Mucosa of descending colon (tissue), 3 donors: ENCODE measurements at places on chromosomes 7 and 10.

DNA sequence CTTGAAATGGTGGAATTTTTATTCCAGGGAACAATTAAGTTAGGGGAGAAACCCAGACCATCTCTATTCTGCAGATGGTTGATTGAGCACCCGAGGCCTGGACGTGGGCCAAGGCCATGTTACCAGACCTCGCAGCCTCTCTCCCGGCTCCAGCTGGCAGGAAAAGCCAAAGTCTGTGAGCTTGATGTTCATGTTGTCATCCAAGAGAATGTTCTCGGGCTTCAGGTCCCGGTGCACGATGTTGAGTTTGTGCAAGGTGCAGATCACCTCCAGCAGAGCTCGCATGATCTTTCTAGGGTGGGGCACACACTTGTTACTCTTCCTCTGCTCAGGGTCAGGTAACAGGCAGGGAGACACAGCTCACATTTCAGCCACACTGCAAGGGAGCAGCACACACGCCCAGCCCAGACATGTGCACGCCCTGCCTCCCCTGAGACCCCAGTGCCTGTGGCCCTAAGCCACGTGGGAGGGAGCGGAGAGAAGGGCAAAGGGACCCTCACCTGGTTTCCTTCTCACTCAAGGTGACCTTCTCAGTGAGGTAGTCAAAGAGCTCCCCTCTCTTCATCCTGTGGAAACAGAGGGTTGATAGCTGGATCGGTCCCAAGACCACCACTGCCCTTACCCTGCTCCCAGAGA is 9.5 kb downstream of the PHKG1 start:
- no peak for DNase-seq

DNA sequence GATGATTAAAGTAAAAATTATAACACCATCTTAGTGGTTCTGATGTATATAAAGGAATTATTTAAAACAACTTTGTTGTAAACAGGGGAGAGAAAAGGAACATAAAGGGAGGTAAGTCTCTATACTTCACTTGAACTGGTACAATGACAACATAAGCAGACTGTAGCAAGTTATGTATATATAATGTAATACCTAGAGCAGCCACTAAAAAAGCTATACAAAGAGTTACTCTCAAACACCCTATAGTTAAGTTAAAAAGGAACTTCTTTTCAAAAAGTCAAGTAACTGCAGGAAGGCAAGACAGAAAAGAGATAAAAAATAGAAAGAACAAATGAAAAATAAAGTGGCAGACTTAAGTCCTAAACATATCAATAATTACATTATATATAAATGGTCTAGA is 82.3 kb downstream of the ZNF503 start:
- DNase-seq = no peak

DNA sequence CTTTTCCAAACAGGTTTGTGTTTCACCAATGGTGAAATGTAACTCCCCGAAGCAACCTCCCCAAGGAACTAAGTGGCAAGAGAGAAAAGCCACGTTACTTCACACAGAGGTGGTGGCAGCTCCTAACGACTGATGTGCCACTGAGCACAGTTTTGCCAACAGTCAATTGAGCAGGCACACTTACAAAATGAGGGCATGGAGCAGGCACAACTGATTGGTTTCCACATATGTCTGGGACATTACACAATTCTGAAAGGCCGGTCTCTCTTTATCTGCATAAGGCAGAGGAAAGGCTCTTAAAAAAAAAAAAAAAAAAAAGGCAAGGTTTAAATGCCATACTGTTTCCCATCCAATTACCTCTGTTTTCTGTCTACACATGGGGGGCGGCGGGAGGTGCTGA is 86.7 kb downstream of the GFRA1 start:
- DNase-seq = no peak

DNA sequence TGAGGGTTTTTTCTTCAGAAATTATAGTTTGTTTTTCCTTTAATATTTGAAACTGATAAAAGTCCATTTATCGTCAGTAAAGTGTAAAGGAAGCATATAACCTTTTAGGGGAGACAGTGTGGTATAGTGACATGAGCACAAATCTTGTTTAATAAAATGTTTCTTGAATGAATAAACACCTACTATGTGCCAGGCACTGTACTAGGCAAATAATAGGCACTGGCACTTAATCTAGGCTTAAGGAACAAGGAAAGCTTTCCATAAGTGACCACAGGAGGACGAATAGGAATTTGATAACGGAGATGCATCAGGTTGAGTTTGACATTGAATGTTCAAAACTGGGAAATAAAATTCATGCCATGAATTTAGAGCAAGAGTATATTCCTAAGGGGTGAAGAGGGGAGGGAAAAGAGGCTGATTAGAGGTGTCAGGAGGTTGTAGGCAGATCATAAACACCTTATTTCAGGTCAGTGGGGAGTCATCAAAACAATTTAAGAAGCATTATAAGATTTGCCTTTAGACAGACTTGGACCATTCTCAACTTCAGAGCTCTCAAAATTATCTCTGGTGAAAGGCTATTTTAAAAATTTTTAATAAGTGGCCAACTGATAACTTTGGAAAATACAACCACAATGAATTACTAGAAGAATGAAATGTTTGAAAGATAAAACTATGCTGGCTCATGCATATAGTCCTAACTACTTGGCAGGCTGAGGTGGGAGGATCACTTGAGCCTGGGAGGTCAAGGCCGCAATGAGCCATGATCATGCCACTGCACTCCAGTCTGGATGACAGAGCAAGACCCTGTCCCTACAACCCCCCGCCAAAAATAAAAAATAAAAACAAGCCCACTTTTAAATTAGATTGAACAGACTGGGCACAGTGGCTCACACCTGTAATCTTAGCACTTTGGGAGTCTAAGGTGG is 22.4 kb downstream of the RALA start:
- no peak for DNase-seq

GRCh38 chr10:132981173-132981555 is 38.8 kb upstream of the CFAP46 start:
- DNase-seq = peak; percentile 34

DNA sequence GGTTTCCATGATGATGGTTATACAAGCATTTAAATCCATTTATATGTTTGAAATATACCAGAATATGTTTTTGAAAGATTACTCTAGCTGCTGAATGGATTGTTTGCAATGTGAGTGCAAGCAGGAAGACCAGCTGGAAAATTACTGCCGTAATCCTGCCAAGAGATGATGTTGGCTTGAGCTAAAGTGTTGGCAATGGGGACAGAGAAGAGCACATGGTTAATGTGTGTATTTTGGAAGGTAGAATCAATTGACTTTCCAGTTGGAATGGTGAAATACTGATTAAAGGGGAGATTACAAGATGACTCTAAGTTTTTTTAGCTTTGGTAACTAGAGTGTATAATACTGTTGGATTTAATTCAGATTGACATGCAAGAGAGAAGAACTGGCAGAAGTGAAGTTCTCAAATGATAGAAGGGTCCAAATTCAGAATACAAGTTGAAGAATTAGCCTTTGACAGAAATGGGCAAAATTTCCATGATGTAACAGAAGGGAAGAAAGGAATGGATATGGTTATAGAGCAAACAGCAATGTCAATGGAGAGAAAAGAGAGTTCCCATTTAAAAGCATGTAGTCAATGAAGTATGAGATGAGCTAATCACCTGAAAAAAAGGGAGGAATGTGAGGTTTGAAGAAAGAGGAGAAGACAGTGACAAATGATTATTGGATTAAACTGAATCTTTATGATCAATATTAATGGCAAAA is 422.0 kb downstream of the CDC14C start:
- DNase-seq = no peak

- DNase-seq = no peak
Measured at GRCh38 chr7:74092964-74093471, 9.4 kb downstream of the LIMK1 start.

GRCh38 chr10:113060201-113061053 is 110.4 kb downstream of the TCF7L2 start:
- no peak for DNase-seq

DNA sequence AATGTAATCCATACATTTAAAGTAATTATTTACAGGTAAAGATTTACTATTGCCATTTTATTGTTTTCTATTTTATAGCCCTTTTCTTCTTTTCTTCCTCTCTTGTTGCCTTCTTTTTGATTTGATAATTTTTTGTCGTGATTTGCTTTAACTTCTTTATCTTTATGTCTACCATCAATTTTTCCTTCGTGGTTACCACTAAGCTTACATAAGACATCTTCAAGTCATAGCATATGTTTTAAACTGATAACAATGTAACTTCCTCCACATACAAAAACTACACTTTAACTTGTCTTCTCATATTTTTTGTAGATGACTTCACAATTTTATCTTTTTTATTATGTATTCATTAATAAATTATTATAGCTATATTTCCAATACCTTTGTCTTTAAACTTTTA is 316.6 kb downstream of the PLXDC2 start:
- DNase-seq = no peak

- DNase-seq = no peak
Measured at GRCh38 chr7:24419077-24419476, 135.1 kb downstream of the NPY start.

GRCh38 chr7:98230746-98231471 is 19.7 kb downstream of the BHLHA15 start:
- no peak for DNase-seq

DNA sequence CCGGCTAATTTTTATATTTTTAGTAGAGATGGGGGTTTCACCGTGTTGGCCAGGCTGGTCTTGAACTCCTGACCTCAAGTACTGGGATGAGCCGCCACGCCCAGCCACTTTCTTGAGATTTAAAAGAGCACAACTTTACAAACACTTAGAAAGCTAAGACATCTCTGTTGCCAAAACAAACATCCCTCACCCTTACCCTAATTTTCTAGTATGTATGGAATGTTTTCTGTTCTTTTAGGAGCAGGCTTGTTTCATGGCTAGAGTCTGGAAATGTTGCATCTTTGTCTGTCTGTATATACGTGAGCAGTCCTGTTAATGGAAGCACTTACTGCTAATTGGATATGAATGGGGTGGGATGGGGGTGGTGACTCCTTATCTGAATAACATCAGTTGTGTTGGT is 2.9 kb downstream of the OLAH start:
- no peak for DNase-seq

DNA sequence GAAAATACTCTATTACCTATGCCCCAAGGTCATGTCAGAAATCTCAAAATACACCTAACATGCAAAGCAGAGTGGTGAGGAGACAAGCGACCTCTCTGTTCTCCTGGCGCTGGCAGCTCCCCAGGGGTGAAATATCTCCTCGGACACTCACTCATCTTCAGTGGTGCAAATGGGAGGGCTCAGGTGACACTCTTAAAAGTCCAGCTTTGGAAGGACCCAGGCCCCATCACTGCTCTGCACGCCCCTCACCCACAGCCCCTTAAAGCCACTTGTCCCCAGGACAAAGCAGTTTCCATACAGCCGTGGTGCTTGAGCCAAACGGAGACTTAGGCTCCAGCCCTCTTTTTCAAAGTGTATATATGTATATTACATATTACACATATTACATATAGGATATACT is 12.4 kb downstream of the PRKAG2 start:
- no peak for DNase-seq

- peak; percentile 64 for DNase-seq
Measured at GRCh38 chr10:103668351-103669242, 175.1 kb downstream of the NEURL1 start.

DNA sequence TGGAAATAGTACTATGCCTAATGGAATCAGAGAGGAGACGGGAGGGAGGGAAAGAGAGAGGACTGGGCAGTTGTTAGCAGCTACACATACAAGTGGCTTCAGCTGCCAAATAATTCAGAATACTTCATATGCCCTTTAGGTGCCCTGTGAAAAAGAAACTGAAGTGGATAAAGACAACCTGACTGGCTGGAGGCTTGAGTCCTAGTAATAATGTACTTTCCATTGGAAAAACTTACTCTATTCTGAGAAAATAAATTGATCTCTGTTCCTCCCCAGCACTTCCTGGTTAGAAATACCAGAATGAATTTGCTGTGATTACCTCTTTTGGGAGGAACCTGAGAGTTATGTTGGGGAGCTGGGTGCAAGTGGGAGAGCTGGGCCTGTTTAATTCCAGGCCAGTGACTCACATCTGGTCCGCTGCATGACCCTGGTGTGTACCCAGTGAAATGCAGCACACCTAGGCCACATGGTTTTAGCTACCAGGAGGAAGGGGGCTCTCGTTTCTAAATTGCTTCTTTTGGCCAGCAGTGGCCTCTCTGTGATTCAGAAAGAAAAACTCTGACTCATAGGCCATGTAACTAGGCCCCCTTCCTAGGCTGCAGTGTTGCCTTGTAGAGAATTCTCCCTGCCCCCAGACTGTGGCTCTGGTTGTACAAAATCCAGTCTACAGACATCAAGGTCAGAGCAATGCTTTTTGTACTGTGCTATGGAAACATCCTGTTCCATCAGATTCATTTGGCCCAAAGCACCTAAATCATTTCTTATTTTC is 6.5 kb downstream of the AGFG2 start:
- DNase-seq = no peak

DNA sequence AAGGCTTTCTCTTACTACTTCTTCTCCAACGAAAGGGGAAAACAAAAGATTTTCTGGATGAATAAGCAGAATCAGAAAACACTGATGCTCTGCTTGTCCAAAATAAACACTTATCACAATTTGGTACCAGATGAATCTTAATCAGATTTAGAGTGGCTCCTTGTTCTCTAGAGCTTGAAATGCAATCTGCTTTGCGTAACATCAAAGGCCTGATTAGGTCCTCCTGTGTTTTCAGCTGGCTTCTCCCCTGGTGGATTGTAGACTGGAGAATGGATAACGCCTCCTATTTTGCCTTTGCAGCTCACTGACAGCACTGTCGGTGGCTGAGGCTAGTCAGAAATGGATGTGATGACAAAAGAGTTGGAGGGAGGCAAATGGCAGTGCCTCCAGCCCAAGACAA is 91.2 kb downstream of the FAM13C start:
- DNase-seq = no peak

GRCh38 chr10:88336334-88336733 is 246.8 kb downstream of the RNLS start:
- no peak for DNase-seq

DNA sequence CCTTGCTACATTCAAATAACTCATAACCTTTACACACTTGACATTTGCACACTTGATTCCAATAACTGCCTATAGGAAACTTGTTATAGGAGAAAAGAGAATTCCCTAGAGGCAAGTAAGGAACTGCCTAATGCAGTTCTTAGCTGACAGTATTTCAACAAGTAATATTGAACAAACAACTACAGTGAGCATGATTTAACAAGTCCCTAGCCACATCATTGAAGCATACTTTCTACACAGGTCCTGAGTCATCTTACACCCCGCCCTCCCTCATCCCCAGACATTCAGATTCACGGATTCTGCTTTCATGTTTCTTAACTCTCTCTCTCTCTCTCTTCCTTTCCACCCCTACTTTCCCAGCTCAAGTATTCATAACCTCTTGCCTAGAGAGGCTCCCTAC is 153.5 kb downstream of the LSM5 start:
- no peak for DNase-seq

DNA sequence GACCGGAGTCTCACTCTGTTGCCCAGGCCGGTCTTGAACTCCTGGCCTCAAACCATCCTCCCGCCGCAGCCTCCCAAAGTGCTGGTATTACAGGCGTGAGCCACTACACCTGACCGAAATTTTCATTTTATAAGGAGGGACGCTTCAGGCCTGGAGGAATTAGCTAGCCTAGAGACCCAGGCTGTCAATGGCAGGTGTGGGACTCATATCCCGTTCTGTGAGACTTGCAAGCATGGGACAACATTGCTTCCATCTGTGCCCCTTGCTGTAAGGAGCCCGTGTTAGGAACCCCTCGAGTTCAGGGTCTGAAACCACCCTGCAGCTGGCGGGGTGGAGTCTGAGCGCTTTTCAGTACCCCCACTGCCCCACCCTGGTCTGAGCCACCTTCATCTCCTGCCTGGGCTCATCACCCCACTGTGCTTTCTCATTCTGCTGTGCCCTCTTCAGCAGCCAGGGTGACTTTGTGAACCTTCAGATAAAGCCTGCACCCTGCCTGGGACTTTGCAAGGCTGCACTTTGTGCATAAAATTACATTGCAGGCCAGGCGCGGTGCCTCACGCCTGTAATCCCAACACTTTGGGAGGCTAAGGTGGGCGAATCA is 1.3 kb upstream of the DAGLB start:
- DNase-seq = peak; percentile 56
